ENCODE measurements at places on chromosomes 7 and 10. TPM values are rescaled to one million over a fixed set of nuclear protein-coding genes. Genes with fewer than 3 reads are reported as not detected.

The INMT gene
- total RNA-seq, result 501 TPM

The SLC13A4 gene
- total RNA-seq, result not detected

The HEPACAM2 gene
- total RNA-seq, result not detected

The LRMDA gene
- 20.0 TPM for total RNA-seq

The TMEM176A gene
- 63.7 TPM for total RNA-seq

The LUC7L2 gene
- total RNA-seq, result 79.5 TPM

The PNLIPRP3 gene
- 0.20 TPM for total RNA-seq

The TRIM74 gene
- total RNA-seq, result not detected

The PLAU gene
- total RNA-seq, result 16.8 TPM

The ASIC3 gene
- total RNA-seq, result 2.6 TPM

DNA sequence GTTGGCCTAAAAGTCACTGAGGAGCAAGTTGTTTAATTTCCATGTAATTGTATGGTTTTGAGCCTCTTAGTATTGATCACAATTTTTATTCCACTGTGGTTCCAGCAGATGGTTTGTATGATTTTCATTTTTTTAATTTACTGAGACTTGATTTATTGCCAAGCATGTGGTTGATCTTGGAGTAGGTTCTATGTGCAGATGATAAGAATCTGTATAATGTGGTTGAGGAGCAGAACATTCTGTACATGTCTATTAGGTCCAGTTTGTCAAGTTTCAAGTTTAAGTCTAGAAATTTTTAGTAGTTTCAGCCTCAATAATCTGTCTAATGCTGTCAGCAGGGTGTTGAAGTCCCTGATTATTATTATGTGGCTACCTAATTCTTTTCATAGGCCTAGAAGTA lies 22.7 kb upstream of the ZWINT start:
- no peak for DNase-seq

- peak; percentile 48 for DNase-seq
Observed at GRCh38 chr7:157689269-157690057, 352.7 kb downstream of the DNAJB6 start.

GRCh38 chr7:70694434-70694970 lies 437.4 kb upstream of the GALNT17 start:
- DNase-seq, result peak; percentile 74

DNA sequence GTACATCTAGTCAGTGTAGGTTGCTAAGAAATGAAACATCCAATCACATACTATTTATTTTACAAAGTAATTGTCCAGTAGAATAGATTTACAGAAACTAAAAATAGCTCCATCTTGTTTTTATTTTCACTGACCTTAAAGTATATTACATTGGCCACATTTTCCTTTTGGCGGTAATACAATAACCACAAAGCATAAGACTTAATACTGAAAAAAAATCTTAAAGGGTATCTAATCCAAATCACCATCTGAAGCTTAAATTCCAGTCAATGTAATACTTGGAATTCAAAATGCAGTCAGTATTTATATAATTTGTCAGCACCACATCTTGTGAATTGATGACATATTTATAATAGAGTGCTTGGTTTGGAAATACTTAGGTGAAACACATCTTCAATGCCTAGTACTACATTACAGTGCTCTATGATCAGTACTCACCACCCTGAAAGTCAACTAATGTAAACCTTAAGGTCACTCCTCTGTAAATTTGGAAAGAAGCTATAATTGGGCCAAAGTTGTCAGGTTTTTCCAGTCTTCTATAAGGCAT lies 8.9 kb downstream of the ANKMY2 start:
- no peak for DNase-seq

- no peak for DNase-seq
Observed at GRCh38 chr7:26603631-26604030, 260.8 kb downstream of the SKAP2 start.

DNA sequence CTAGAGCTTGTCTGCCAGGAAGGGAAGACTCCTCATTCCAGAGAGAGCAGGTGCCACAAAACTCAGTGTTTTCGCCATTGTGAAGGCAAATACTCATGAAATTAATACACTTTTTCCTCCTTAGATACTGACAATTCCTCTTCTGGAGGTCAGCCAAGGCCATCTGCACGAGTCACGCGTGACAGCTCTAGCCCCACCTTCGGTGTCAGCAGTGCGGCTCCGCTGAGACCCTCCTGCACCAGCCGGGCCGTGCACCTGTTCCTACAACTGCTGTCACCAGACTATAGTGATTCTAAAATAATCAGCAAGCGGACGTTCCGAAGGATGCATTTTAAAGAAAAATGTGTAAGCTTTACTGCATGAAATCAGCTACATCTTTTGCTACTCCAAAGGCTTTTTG lies 127.7 kb downstream of the DIP2C start:
- DNase-seq, result no peak

- peak; percentile 76 for DNase-seq
Observed at GRCh38 chr10:23439961-23440889, 1.4 kb downstream of the OTUD1 start.

GRCh38 chr7:145779140-145779539 lies 337.5 kb upstream of the CNTNAP2 start:
- DNase-seq, result no peak

DNA sequence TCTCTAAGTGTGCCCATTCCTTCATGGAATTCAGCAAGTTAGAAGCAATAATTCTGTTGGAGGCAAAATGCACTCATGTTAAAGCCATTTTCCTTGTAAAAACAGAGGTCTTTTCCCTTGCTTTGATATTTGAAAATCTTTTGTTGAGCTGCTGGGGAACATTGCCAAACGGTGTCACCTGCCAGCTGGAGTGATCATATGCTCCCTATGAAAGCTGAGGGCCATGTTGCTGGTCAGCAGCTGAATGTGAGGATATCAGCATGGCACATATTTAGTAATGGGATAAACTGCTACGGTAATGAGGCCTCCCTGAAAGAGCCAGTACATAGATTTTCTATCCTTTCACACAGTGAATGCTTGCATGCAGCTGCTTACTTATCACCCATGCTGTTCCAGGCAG lies 224.3 kb downstream of the THSD7A start:
- no peak for DNase-seq

- DNase-seq, result no peak
Observed at GRCh38 chr10:9602998-9603397, 1414.7 kb upstream of the CELF2 start.

DNA sequence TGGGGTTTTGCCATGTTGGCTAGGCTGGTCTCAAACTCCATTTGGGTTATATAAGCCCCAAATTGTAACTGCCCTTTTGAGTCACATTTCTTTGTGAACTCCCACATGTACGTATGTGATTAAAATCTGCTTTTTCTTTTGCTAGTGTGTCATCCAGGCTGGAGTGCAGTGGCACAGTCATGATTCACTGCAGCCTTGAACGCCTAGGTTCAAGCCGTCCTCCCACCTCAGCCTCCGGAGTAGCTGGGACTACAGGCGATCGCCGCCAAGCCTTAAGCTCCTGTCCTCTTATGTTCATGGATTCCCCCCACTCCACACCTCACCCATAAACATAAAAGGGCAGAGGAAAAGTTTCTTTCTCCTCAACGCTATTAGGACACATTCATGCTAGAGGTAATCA lies 4.4 kb upstream of the SMC3 start:
- DNase-seq, result no peak

GRCh38 chr7:130152493-130153210 lies 52.6 kb downstream of the TMEM209 start:
- DNase-seq, result no peak

DNA sequence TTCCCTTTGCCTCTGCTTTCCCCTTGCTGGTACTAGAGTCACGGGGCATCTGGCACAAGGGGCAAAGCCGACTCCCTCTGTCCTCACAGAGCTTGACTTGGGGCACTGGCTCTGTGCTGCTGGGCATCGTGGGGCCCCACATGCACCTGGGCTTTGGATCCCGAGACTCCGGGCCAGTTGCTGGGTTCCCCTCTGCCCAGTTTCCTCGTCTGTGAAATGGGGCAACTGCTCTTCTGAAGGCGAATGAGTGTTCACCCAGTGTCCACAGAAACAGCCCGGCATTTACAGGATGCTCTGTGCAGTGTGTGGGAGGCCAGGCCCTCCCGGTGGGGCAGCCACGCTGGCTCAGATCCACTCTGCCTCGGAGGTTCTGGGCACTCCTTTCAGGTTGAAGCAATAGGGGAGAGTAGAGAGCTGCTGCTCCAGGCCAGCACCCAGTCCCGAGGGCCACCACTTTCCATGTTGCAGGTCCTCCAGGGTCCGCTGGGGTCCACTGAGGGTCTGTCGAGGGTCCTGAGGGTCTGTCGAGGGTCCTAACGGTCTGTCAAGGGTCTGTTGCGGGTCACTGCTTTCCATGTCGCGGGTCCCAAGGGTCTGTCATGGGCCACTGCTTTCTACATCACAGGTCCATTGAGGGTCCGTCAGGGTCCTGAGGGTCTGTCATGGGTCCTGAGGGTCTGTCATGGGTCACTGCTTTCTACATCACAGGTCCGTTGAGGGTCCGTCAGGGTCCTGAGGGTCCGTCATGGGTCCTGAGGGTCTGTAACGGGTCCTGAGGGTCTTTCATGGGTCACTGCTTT lies 103.6 kb downstream of the VIPR2 start:
- no peak for DNase-seq
